ENCODE measurements at places on chromosomes 12 and 14.

DNA sequence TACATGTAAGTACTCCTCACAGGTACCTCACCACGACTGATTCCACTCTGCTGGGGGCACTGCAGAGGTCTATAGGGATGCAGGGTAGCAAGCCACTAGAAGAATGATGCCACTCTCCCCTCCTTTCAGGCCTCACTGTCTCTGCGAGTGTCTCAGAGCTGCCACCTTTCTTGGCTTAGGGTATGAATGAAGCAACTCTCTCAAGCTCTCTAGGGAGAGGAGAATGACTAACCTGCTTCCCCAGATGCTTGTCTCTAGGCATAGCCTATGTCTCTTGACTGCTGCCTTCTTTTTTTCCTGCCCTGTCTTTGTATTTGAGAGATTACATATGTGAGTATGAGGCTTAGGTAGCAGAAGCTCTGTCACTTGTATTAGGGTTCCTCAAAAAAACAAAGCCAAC lies 566.5 kb upstream of the ATP2B1 start:
- no peak for DNase-seq

- no peak for DNase-seq
Observed at GRCh38 chr12:46535376-46535775, 162.8 kb upstream of the SLC38A2 start.

DNA sequence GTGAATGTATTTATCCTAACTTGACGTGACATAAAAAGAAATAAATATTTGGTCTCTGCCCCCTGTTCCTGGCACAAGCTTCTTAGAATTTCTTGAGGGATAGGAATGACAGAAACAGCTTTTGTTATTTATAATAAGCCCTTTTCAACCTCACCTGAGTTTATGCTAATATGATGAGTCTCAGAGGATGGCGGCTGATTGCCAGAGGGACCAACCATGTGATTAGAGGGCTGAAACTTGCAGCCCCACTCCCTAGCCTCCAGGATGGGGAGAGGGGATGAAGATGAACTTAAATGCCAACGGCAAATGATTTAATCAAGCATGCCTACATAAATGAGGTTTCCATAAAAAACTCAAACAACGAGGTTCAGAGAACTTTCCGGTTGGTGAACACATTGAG lies 42.9 kb downstream of the DNAI7 start:
- DNase-seq: no peak

DNA sequence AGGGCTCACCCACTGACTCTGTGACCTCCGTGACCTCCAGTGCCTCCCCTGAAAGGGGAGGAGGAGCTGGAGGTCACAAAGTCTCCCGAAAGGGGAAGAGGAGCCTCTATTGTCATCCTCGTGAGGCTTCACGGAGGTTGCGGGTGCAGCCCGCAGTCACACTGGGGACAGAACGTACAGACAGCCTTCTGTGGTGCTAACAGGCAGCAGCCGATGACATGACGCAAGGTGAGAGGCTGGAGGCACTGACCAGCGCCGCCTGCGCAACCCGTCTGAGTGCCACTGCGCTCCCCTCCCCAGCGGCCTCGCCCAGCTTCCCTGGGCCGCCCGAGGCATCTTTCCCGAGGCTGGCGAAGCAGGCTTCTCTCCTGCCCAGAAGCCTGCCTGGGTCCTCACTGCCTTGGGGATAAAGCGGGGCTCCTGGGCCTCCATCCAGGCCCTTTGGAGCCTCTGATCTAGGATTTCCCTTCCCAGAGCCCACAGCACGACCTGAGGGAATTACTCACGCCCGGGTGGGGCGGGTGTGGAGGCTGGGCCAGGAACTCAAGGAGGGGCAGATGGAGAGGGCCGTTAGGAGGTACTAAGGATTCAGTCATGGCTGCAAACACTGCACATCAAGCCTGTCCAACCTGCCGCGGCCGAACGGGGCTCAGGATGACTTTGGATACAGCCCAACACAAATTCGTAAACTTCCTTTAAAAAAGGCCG lies 12.3 kb upstream of the LBHD2 start:
- DNase-seq: no peak

GRCh38 chr14:63543826-63544406 lies 739 bp upstream of the PPP2R5E start:
- no peak for DNase-seq

DNA sequence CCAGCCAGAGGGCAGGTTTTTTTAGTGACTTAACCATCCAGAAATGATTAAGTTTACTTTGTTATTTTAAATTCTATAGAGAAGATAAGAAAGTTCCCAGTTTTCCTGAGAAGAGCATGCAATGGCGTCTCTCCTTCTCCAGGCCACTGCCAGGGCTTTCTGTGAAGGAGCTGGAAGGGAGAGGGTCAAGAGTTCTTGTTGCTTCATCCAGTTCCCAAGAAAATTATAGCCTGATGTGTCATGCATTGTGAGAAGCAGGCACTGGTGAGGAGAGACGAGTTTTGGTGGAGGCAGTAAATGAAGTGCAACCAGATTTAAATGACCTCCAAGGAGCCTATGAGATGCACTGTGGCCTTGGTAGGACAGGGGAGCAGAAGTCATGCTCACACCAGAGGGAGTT lies 14.2 kb downstream of the ELK3 start:
- DNase-seq: peak; percentile 55

DNA sequence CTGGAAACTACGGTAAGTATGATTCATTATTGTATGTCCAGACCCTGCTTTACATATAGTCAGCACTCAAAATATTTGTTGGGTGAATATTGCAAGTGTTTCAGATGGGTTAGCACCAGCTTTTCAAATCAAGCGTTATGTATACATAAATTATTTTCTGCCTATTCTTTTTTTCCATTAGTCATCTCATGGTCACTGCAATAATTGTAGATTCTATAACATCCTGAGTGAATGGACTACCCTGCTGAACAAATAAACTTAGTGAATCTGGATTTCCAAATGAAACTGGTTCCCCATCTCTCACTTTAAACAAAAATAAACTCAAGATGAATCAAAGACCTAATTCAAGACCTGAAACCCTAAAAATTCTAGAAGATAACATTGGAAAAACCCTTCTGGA lies 152.3 kb downstream of the DIO2 start:
- DNase-seq: no peak

- DNase-seq: no peak
Observed at GRCh38 chr12:119727600-119728443, 59.9 kb downstream of the PRKAB1 start.

GRCh38 chr14:67599698-67600561 lies at the start of gene PIGH:
Gene PIGH, minus strand, starts transcription at chr14:67600268. Its CDS starts 65 bp downstream, at chr14:67600203.
- DNase-seq: peak; percentile 84

- no peak for DNase-seq
Observed at GRCh38 chr14:100906420-100906819, 2.9 kb upstream of the RTL1 start.

DNA sequence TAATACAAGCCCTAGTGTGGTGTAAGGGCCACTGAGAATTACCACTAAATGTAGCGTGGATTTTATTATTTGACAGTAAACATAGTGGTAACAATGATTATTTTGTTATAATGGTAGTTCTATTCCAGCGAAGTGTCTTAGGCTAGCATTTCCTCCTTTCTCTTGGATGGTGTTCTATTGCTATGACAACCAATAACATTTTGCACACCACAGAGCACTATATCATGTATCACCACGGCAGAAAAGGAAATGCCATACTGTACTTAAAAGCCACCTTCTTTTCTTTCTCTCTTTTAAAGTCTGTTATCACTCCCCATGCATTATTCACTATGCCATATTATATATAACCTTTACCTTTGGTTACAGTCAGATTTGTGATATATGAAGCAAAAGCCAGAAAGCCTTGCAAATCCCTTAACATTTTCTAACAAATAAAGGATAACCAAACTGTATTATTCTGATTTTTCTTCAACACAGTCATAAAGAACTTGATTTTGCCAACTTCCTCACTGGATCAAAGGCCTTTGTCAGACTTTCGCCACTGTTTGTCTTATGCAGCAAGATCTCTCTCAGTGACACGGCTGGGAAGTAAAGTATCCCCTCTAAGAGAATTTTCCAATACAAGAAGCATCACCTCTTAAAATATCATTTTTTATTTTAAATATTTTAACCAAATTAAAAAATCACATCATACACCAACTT lies 195.8 kb downstream of the FOXN3 start:
- no peak for DNase-seq

GRCh38 chr12:121172145-121172544 lies 37.8 kb upstream of the P2RX4 start:
- DNase-seq: no peak

- DNase-seq: no peak
Observed at GRCh38 chr12:109475993-109476806, 900 bp downstream of the KCTD10 start.

GRCh38 chr12:103731539-103731938 lies 109.5 kb downstream of the NT5DC3 start:
- DNase-seq: no peak

GRCh38 chr12:67624355-67624754 lies 24.2 kb upstream of the DYRK2 start:
- no peak for DNase-seq

DNA sequence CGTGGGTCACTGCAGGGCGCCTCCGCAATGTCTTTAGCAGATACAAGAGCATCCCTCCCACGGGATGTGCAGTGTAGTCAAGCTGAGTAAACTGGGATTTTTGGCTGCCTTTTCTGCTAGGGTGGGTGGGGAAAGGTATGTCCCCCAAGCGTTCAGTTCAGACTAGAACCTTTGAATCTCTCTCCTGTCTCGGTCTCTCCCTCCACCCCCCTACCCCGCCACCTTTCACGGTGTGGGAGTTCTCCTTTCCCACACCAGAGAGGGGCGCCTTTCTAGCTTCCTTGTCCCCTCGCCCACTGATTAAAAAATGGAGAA lies 525 bp upstream of the FAR2 start:
- DNase-seq: no peak

DNA sequence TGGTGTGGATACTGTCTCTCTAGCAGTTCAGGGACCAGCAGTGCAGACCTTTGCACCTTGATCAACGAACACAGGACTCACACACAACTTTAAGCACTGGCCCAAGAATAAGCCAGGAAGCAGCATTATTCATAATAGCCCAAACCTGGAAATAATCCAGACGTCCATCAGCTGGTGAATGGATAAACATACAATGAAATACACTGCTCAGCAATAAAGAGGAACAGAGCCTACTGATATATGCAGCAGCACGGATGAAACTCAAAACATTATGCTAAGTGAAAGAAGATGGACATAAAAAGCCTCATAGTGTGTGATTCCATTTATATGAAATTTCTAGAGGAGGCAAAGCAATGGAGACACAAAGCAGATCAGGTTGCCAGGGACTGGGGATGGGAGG lies 303.9 kb upstream of the FKBP4 start:
- no peak for DNase-seq

DNA sequence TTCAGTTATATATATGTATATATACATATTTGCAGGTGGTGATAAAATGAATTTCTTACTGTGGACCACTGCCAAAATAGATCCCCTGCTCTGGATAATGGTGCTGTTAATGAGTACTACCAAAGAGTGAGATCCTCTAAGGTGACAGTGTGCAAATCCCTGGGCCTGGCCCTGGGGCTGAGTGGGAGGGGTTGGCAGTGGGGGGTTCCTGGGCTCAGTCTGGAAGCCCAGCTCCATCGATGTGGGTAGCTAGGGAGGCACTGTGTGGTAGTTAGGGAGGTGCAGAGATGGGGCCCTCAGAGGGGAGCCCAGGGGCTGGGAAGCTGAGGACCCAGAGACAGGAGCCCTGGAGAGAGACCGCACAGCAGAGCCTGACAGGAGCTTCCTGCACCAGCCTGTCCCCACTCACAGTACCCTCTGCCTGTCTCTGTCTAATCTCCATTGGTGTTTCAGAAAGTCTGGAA lies 9.1 kb downstream of the KRT8 start:
- no peak for DNase-seq

DNA sequence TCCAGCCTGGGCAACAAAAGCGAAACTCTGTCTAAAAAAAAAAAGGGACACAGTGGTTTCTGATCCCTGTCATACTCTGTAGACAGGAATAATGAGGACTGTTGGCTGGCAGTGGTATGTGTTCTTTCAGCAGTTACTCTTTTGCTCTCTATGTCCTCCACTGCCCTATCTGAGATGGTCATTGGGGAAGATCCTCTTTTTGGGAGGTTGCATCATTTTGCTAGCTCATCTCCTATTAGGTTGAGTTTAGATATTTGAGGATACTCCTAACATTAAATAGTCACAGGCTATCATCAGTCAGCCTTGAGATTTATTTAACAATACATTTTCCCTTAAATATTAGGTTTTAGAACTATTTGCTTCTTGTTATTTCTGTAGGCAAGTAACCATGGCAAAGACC lies 5.9 kb upstream of the CCDC91 start:
- DNase-seq: no peak

DNA sequence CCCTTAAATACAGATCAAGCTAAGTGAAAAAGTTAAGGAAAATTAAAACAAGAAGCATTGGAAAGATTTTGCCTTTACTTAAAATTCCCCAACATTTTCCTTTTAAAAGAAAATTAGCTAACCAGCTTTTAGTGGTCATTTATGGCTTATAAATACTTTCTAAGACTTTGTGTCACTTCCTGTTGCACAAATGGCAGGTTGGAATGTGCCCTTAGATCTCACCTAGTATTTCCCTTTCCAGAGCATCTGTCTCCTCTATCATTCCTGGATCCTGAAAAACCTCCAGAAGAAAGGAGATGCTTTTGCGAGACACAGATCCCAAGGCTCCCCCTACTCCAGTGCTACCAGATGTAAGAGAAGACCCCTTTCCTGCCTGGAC lies 58.3 kb downstream of the ARF6 start:
- no peak for DNase-seq

DNA sequence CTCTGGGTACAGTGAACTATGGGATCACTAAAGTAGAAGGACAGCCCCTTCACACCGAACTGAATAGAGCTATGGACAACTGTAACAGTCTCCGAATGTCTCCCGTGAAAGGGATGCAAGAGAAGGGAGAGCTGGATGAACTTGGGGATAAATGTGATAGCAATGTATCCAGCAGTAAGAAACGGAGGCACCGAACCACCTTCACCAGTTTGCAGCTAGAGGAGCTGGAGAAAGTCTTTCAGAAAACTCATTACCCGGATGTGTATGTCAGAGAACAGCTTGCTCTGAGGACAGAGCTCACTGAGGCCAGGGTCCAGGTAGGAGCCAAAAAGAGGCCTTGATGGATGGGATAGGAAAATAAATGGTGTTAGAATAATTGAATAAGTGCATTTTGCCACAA lies 3.5 kb downstream of the ALX1 start:
- DNase-seq: no peak

- DNase-seq: no peak
Observed at GRCh38 chr14:33435911-33436689, 497.4 kb downstream of the NPAS3 start.

DNA sequence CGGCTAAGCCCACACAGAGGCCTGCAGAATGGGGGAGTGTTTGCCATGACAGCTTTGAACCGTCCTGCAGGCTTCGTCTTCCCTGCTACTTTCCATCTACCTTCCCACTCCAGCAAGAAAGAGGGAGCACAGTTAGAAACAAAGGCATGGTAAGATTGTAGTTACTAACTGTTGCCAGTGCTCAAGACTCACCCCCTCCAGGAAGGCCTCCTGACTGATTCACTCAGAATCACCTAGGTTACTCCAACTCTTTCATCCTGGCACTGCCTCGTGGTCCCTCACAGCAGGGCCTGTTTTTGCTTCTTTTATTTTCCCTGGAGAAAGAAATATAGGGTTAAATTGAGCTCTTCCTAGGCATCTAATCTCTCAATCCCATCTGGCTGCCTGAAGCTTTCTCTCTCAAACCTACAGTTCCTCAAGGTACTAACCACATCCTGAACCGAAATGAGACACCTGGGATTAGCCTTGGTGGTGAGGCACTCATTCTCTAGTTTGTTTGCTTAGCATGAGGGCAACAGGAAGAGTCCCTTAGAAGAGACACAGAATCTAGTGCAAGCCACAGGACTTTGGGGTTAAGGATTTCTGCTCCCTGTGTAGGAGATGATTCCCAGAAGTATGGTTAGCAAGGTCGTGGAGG lies 7.8 kb downstream of the GALNT6 start:
- DNase-seq: no peak

- no peak for DNase-seq
Observed at GRCh38 chr14:21091821-21092272, 6.6 kb downstream of the ZNF219 start.
